ENCODE measurements at places on chromosomes 11 and 22. TPM values are rescaled to one million over a fixed set of nuclear protein-coding genes. Genes with fewer than 3 reads are reported as not detected.

The SHANK3 gene
- 15.0 TPM for total RNA-seq

The YAP1 gene
- total RNA-seq: 159 TPM

The SLC25A22 gene
- total RNA-seq: 10.8 TPM

The KDM4D gene
- total RNA-seq: 0.24 TPM

The ST3GAL4 gene
- 135 TPM for total RNA-seq

The TRAF6 gene
- total RNA-seq: 13.6 TPM

The SPECC1L gene
- 66.3 TPM for total RNA-seq

The TREH gene
- not detected for total RNA-seq

The TBX10 gene
- not detected for total RNA-seq

The MUC2 gene
- not detected for total RNA-seq

The MYEOV gene
- 0.79 TPM for total RNA-seq

The MB gene
- total RNA-seq: 3.0 TPM

The GUCY1A2 gene
- total RNA-seq: 1.7 TPM

The PAMR1 gene
- total RNA-seq: 3.6 TPM

The GPHA2 gene
- 1.6 TPM for total RNA-seq

The YPEL1 gene
- total RNA-seq: 10.6 TPM

The MYBPC3 gene
- 0.32 TPM for total RNA-seq

The LRRC4C gene
- 0.48 TPM for total RNA-seq

The CALCA gene
- total RNA-seq: not detected

The KRTAP5-8 gene
- total RNA-seq: not detected

The PATE2 gene
- total RNA-seq: not detected

The MUC5AC gene
- total RNA-seq: not detected

The RIMBP3C gene
- not detected for total RNA-seq

All from ovary (tissue), 10 donors.